ENCODE measurements at places on chromosomes 5 and 9.

DNA sequence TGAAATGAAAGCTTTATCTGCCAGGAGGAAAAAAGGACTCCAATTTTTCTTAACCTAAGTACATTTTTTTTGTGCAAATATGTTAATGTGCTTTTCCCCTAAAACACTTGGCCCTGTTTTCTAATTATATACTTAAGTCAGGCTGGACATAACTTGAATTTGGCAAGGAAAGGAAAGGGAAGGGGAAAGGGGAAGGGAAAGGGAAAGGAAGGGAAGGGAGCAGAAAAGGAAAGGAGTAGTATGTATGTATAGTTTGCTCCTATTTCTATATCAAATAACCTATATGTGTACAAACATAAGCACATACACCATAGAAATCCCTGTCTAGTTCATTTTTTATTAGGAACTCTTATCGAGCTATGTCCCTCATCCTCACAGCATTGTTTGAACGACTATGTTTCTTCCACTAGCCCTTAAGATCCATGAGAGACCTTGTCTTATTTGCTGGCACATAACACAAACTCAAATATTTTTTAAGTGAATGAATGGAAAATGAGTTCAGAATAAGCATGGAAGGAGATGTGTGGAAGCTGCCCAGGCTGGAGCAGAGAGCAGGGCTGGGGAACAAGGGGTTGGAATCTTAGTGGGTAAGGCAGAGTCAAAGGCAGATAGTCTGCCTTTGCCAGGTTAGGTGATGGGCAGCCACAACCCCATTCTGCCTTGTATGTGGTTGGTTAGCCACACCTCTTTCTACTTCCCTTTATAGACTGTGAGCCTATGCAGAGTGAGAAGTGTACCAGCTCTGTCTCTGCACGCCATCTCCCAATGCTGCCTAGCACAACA is 70.0 kb downstream of the KLHL3 start:
- no peak for DNase-seq

GRCh38 chr5:1127959-1128785 is 16.3 kb upstream of the SLC12A7 start:
- no peak for DNase-seq

GRCh38 chr5:119512277-119512676 is 60.0 kb downstream of the HSD17B4 start:
- DNase-seq, result no peak

DNA sequence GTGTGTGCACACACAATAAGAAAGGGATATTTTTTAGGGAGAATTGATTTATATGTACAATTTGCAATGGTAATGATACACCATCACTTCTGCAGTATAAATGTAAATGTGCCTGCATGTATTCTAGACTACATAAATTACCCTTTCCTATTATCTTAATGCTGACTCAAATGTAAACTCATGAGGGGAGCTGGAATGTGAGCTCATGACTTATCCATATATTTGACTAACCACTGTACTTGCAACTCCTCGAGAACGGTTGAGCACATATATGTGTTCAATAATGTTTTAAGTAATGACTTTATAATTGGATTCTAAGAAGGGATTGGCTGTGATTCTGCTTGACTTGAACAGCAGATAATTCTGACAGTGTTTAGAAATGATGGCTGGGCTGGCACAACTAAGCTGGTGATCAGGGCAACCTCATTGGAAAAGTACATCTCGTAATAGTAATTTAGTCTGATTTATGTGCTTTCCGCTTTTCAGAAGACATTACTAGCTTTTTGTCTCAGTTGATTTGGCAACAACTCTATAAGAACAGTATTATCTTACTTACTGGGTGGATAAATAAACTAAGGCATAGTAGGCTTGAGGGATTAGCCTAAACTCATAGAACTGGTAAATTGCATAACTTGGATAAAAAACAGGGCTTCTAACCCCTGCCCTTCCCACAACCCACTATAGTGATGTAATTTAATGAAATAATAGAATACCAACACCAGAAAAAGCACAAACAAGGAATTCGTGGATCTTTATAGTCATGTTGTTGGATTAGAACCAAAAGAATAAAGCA is 130.2 kb upstream of the SPEF2 start:
- no peak for DNase-seq

- DNase-seq, result no peak
These were observed 160.9 kb downstream of the CETN3 start for GRCh38 chr5:90248640-90249039.

DNA sequence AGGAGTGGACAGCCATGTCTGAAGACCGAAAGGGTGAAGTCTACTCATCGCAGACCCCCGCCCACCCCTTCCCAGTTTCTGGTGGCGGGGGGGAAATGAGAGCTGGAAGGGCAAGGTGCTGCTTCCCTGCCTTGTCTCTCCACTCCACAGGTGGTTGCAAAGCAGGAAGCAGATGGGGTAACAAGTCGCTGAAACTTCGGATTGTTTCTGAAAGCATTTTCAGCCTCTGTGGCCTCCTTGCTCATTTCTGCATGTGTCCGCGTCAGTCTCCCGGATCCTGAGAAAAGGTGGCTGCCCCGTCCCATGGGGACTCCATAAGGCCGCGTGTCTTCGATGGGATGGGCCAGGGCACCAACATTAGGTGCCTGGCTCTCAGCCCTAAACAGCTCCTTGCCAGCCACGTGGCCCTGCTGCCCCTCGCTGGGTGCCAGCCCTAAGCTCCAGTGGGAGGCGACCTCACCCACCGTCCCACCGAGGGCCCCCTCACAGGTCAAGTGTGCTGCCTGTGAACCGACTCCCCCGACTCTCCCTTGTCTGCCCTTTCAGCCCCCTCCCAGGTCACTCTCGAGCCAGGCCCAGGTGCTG is 971 bp downstream of the PHYKPL start:
- DNase-seq, result no peak

- DNase-seq, result no peak
These were observed 136.8 kb upstream of the LPCAT1 start for GRCh38 chr5:1660511-1660910.

- no peak for DNase-seq
These were observed 44.7 kb downstream of the STOM start for GRCh38 chr9:121325387-121325786.

GRCh38 chr9:127989094-127989493 is 8.3 kb upstream of the EEIG1 start:
- DNase-seq, result no peak

DNA sequence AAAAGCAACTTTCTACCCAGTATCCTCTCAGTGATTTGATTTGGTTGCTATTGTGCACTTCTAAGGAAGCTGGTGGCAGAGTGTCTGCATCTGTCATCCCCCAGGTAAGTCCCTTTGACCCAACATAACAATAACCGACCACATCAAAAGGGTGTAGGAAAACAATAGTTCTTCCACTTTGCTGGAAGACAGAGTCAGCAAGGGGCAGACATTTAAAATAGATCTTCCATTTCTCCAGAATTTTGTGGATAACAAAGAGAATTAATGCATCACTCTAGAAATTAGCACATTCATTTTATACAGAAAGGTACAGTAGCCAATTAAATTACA is 177.5 kb downstream of the EBF1 start:
- DNase-seq, result no peak

DNA sequence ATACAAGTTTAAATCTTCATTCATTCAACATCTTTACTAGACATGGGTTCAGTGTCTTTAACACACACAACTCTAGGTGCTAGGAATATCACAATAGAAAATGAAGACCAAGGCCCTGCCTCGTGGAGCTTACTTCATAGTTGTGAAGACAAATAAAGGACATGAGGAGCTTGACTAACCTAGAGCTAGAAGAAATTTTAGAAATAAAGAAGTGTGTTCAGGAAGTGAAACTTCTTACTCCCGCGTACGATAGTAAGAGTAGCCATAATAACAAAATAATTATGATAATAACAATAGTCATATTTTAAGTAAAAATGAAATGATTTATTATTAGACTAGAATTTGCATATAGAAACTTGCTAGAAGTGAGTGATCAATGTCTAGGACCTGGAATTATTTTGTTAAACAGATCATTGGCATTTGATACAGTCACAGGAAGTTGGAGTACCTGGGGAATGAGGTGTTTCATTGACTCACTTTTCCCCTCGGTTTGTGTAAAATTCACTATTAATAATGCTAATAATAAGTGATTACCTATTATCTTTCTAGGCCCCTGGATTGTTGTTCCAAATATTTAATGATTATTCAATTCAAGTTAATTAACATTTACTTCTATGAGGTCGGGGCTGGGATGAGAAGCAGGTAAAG is 331.3 kb downstream of the NSG2 start:
- DNase-seq, result no peak
